HFFc6 (cell line): ENCODE measurements at places on chromosomes 5 and 9. TPM values are rescaled to one million over a fixed set of nuclear protein-coding genes. Genes with fewer than 3 reads are reported as not detected.

GRCh38 chr5:62477801-62478200 is 65.2 kb downstream of the IPO11 start:
- peaks cover 23% of the 10 kb centered on the region for H3K36me3 ChIP-seq
- no peak overlapping the region for H3K4me3 ChIP-seq
- peaks cover 43% of the 10 kb centered on the region for H3K4me1 ChIP-seq
- H3K27me3 ChIP-seq: no peaks in the 10 kb centered on the region
- no peak for DNase-seq
- peak overlapping the region; percentile 31; the same call in 1 of the 2 replicates for H3K27ac ChIP-seq

GRCh38 chr9:120014796-120015195 is 565.2 kb downstream of the CDK5RAP2 start:
- no peaks in the 10 kb centered on the region for H3K36me3 ChIP-seq
- no peak for DNase-seq
- H3K27me3 ChIP-seq: no peaks in the 10 kb centered on the region; the same call in 1 of the 2 replicates

DNA sequence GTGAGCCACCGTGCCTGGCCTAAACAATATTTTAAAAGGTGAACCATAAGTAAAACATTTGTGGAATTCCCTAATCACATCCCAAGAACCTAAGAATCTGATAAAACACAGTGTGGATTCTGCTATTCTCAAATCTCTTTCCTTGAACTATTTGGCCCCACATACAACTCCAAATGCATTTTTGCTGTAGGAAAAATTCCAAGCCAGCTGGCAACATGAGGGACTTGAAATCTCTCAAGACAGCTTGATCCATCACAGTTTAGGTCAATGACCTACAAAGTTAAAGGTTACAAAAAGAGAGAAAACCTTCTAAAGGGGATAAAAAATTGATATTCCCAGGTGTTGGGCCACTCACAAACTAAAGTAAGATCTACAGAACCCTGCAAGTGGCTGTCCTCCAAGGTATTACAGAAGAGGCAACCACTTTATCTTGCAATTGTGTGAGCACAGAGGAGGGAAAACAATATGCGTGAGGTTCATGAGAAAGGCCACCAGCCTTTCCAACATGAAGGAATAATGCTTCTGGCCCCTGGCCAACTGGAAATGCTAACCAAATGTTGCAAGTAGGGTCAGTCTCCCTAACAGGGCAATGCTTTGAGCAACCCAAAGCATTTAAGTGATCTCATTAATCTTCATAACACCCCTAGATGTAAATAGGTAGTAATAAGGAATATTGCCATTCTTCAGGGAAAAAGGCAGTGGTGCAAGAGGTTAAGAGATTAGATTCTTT is 221.4 kb downstream of the SEMA5A start:
- H3K36me3 ChIP-seq: peaks cover 7% of the 10 kb centered on the region; the same call in 1 of the 2 replicates
- peaks cover 21% of the 10 kb centered on the region for H3K4me1 ChIP-seq
- no peak for DNase-seq

DNA sequence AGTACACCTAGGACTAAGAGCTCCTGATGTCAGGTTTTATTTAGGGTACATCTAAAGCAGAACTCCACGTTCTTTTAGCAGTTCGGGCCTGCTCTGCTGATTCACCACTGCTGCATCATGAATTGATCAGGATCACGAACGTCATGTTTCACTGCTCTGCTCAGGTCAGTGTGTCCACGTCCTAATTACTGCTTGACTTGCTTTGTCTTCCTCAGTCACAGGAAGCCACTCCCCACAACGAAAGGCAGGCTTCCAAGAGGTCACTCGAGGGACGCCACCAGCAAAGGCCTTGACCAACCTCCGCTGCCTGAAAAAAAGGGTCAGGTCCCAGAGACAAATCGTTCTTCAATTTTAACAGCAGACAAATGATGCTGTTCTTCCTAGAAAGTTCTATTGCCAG is 40.3 kb downstream of the CTNND2 start:
- H3K27me3 ChIP-seq: no peaks in the 10 kb centered on the region
- no peak for DNase-seq
- H3K4me1 ChIP-seq: no peaks in the 10 kb centered on the region
- H3K27ac ChIP-seq: no peak overlapping the region
- H3K4me3 ChIP-seq: no peak overlapping the region

Gene GPX3
- 0.86 and 0.94 TPM in 2 replicates for total RNA-seq

- H3K4me1 ChIP-seq: peaks cover 49% of the 10 kb centered on the region
- peaks cover 1% of the 10 kb centered on the region; the same call in 1 of the 2 replicates for H3K27me3 ChIP-seq
- DNase-seq: no peak
- no peak overlapping the region for H3K27ac ChIP-seq
Measured at GRCh38 chr9:115986508-115986907, 167.1 kb upstream of the PAPPA start.

- H3K27ac ChIP-seq: no peak overlapping the region
- peaks cover 12% of the 10 kb centered on the region; the same call in 1 of the 2 replicates for H3K27me3 ChIP-seq
- no peak overlapping the region for H3K4me3 ChIP-seq
- H3K4me1 ChIP-seq: peaks cover 34% of the 10 kb centered on the region
- DNase-seq: no peak
Measured at GRCh38 chr9:4510546-4511322, 20.5 kb downstream of the SLC1A1 start.
